NCI-H1436 (cell line): ENCODE measurements at places on chromosomes 3 and 15.

DNA sequence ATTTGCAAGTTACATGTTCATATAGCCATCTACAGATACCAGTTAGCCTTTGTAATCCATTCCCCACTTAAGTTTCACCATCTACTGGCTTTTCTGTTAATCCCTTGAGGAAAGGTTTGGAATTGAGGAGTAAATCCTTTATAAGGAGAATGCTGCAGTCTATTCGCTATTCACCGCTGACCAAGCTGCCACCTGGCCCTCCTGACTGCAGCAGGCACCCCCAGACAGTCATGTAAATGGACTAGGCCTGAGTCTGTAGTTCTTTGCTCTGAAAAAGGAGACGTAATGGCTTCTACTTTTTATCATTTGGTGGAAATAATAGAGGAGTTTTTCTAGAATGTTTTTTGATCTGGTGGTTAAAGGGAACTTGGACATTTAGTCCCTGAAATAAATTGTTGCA is 3.2 kb downstream of the HIGD2B start:
- no peak for DNase-seq

DNA sequence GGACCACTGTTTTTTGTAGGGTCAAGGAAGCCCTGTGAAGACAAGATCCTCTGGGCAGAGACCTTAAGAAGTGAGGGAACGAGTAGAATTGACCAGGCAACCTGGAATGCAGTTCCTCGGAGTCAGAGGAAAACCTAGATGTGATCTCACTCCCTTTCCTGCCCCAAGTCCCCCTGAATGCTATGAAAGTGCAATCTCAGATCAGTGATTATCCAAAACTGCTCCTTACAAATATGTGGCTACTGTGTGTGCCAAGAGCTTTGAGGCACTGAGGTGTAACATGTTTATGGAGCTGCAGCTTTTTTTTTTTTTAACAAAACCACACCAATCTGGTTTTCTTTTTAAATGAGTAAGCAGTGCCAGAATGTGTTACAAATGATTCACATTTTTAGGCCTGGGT is 35.8 kb downstream of the THSD4 start:
- DNase-seq: no peak

GRCh38 chr3:133962849-133963248 is 66.9 kb downstream of the SLCO2A1 start:
- no peak for DNase-seq

DNA sequence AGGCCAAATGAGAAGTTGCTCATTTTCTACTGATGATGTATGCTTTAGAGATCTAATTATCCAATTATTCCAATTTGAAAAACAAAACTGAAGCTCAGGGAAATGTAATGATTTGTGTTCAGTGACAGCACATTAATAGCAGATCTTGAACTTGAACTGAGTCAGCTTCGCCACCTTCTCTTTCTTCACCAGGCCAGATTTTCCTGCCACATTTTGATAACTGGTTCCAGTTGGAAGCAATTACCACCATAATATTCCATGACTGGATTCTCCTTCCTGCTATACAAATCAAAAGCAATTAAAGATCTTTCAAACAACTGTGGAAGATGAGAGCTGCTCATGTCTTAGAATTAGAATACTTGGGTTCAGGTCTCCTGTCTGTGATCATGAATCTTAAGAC is 334.1 kb downstream of the RBMS3 start:
- DNase-seq: no peak

DNA sequence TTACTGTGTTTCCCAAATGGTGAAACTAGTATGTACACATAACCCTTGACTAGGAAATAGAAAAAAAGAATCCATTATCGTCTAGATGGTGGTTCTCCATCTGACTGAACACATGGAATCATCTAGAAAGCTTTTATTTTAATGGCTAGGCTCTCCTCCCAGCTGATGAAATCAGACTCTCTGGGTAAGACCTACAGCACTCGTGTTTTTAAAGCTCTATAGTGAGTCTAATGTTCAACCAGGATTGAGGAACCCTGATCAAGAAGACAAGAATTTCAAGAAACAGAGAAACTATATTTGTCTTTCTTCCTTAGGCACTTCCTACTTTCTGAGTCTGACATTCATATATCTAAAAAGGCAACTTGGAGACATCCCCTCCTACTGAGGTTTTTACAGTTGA is 118.8 kb downstream of the TMCO5A start:
- DNase-seq: no peak

- DNase-seq: no peak
Observed at GRCh38 chr3:47825590-47825989, 22.7 kb downstream of the DHX30 start.

- no peak for DNase-seq
Observed at GRCh38 chr3:152174876-152175527, 93.7 kb upstream of the MBNL1 start.

DNA sequence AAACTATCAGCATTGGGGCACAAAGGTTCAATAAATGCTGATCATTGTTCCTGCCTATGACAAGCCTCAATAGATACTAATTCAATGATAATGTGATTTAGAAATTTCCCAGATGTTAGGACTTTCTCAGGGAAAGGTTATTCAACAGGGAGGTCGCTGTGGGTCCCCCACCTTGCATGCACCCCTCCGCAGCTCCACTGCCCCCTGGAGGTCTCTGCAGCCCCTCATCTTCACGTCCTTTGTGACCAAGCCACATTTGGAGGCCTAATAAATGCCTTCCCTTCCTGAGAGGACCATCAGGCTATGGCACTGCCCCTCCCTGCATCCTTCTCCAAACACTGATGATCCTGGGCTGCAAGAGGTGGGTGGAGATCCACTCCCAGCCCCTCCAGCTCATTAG is 50.2 kb downstream of the NOX5 start:
- DNase-seq: no peak
